Occipital lobe (tissue), 3 donors: ENCODE measurements at places on chromosomes 5 and 9. TPM values are rescaled to one million over a fixed set of nuclear protein-coding genes. Genes with fewer than 3 reads are reported as not detected.

Gene BSPRY
- total RNA-seq = not detected

Gene PIGO
- total RNA-seq = 9.4 TPM

Gene LHFPL2
- 20.4 TPM for total RNA-seq

Gene SGCD
- total RNA-seq = 7.5 TPM

Gene GAPT
- 0.31 TPM for total RNA-seq
